GM13977 (cell line): ENCODE measurements at places on chromosomes 4 and X.
A peak's percentile ranks its signal among the peaks of the same experiment; 100 is the strongest.

- peak; percentile 20 for DNase-seq
These were observed 23.1 kb downstream of the BANK1 start for GRCh38 chr4:101813604-101814003.

GRCh38 chr4:75718529-75718928 lies 5.8 kb upstream of the USO1 start:
- no peak for DNase-seq

DNA sequence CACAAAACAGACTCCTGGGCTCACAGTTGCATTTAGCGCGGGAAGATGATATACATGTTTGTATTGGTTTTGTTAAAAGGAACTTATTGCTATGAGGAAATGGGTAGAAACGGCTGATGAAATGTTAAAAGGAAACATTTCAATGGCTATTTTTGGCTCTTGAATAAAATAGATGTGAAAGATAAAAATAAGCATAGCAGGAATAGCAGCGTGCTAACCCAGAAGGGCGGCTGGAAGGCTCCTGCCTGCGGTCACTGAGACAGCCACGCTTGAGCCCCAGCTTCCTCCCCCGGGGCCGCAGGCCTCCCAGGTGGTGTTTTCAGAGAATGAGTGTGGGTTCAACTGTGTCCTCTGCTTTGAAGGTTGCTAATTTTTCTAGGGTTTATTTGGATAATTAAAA lies 35.0 kb upstream of the CLCN4 start:
- peak; percentile 72 for DNase-seq

- no peak for DNase-seq
These were observed 42.0 kb downstream of the FAM149A start for GRCh38 chr4:186146458-186146857.

DNA sequence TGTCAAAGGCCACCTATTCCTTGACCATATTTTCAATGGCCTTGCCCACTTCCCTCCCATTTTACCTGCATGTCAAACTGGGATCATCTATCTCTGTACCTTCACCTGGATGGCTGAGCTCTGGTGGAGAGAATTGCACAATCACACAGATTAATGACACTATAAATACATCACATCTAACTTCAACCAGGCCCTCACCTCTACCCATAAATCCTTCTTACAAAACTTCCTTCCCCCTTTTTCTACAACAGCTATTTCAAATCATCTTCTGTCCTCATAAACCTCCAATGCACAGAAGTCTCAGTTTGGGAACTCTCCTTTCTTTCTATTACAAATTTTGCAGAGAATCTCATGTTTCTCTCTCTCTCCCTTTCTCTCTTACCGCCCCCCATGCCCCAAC lies 9.2 kb downstream of the PALLD start:
- DNase-seq = no peak
